Activated CD8-positive, alpha-beta T cell treated with anti-CD3 and anti-CD28 coated beads, Interleukin-2, amount 10 ng/mL, durations not matched to agents 7 days and 5 days (primary cell): ENCODE measurements at places on chromosomes 11 and 22. TPM values are rescaled to one million over a fixed set of nuclear protein-coding genes. Genes with fewer than 3 reads are reported as not detected.

DNA sequence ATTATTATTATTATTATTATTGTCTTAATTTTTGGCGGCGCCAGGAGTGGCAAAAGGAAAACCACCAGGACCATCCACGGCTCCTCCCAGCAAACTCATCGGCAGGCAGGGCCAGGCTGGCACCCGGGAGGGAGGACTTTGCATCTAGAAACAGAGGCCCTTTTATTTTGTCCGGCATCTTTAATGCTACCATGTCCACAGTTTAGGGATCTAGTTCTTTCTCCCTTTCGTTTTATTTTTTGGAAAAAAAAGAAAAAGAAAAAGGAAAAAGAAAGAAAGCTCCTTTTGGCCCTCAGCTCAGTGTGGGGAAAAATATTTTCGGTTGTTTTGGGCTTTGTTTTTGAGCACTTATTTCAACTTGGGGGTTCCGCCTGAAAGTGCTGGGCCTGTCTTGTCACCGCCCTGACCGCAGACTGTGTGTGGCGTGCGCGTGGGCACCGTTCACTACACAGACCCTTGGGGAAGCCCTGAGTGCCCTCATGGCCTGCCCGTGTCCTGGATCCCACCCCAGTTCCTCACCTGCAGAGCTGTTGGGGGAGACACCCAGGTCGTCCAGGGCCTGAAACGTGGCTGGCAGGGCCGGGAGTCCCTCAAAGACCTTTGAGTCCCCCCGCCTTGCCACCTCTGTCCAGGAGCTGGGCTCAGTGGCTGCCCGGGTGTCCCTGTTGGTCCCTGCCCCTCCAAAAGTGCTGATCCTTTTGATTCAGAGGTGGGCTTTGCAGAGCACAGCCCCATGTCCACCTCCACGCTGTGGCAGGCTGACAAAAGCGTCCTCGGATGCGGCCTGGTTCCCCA lies 69.1 kb upstream of the PPARA start:
- DNase-seq: no peak
- no peaks in the 10 kb centered on the region for H3K4me1 ChIP-seq
- H3K4me3 ChIP-seq: no peak overlapping the region
- H3K27me3 ChIP-seq: no peaks in the 10 kb centered on the region
- no peak overlapping the region for H3K27ac ChIP-seq

- peaks cover 12% of the 10 kb centered on the region for H3K4me1 ChIP-seq
- DNase-seq: no peak
- no peak overlapping the region for H3K27ac ChIP-seq
- H3K36me3 ChIP-seq: no peaks in the 10 kb centered on the region
- H3K4me3 ChIP-seq: no peak overlapping the region
- peaks cover 11% of the 10 kb centered on the region for H3K27me3 ChIP-seq
Observed at GRCh38 chr11:18722293-18722637, 3.7 kb downstream of the IGSF22 start.

Gene ENTHD1
- not detected for total RNA-seq

- no peak overlapping the region for H3K4me3 ChIP-seq
- peaks cover 4% of the 10 kb centered on the region for H3K27me3 ChIP-seq
- no peak for DNase-seq
- no peaks in the 10 kb centered on the region for H3K36me3 ChIP-seq
- H3K27ac ChIP-seq: no peak overlapping the region
Observed at GRCh38 chr11:78902771-78903507, 328.3 kb upstream of the NARS2 start.

GRCh38 chr22:49460091-49460490 lies 367.6 kb downstream of the BRD1 start:
- H3K36me3 ChIP-seq: no peaks in the 10 kb centered on the region
- no peaks in the 10 kb centered on the region for H3K4me1 ChIP-seq
- H3K4me3 ChIP-seq: no peak overlapping the region

GRCh38 chr11:108160970-108161566 lies 39.7 kb downstream of the ACAT1 start:
- peaks cover 46% of the 10 kb centered on the region for H3K36me3 ChIP-seq
- peak overlapping the region; percentile 70 for H3K27ac ChIP-seq
- no peaks in the 10 kb centered on the region for H3K27me3 ChIP-seq
- H3K4me3 ChIP-seq: no peak overlapping the region
- no peak for DNase-seq
- H3K4me1 ChIP-seq: peaks cover 9% of the 10 kb centered on the region

Gene CCDC73
- total RNA-seq: not detected

Gene TSGA10IP
- total RNA-seq: not detected

DNA sequence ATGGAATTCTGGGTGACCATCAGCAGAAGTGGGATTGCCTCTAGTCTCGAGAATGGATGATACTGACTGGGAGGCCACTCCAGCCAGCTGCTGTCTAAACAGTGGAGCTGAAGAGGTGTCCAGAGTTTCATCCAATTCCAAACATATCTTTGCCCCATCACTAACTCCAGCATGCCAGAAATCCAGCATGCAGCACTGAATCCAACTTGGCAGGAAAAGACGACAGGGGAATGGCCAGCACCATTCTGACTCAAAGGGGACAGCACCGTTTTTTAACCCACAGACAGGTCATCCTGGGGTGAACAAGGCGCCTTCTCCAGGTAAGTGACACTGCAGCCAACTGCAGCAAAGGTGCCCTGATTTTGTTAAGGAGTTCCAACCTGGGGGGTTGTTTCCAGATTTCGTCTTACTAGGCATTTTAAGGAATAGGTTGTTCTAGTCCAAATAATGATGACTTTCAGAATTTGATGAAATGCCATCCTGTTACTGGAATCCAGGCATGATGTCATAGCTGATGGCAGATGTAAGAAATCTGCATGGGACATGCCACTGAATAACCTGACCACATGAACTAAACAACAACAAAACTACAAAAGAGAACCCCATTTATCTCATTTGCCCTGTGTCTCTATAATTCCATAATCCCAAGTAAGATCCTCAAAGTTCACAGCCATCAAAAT lies 32.3 kb downstream of the FEZ1 start:
- H3K36me3 ChIP-seq: no peaks in the 10 kb centered on the region
- H3K4me3 ChIP-seq: no peak overlapping the region
- no peak overlapping the region for H3K27ac ChIP-seq
- peaks cover 6% of the 10 kb centered on the region for H3K27me3 ChIP-seq
- H3K4me1 ChIP-seq: no peaks in the 10 kb centered on the region
- DNase-seq: no peak

DNA sequence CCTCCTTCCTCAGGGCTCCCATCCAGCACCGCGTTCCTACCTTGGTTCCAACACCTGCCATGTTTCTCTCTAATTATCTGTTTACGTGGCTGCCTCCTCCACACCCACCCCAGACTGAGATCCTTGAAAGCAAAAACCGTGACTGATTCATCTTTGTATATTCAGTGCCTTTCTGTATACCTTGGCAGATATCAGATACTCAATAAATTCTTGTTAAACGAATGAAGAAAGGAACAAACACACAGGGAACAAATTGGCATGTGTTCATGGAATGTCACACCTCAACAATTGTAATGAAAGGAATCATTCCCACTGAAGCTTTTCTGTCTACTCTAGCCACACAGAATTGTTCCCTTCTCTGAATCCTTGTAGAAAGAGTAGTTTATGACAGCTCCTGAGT lies 20.4 kb upstream of the LRRC55 start:
- no peaks in the 10 kb centered on the region for H3K4me1 ChIP-seq
- no peak overlapping the region for H3K27ac ChIP-seq
- H3K36me3 ChIP-seq: no peaks in the 10 kb centered on the region

DNA sequence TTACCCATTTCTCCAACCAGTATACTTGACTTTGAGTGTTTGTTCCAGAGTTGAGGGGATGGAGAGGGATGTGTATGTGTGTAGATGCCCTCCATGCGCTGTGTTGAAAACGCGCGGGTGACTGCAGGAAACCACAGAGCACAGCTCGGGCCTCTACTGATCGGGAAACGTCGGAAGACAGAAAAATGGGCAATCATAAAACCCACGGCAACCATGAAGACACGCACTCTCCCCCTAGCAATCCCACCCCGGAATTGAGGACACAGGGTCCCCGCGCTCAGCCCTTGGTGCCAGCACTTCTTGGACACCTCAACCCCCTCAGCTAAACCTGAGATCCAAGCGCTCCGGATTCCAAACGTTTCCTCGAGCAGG lies 251 bp upstream of the UQCC3 start:
- H3K27me3 ChIP-seq: no peaks in the 10 kb centered on the region
- peak overlapping the region; percentile 99 for H3K27ac ChIP-seq
- H3K4me1 ChIP-seq: peaks cover 66% of the 10 kb centered on the region
- peak overlapping the region; percentile 99 for H3K4me3 ChIP-seq
- H3K36me3 ChIP-seq: peaks cover 61% of the 10 kb centered on the region

DNA sequence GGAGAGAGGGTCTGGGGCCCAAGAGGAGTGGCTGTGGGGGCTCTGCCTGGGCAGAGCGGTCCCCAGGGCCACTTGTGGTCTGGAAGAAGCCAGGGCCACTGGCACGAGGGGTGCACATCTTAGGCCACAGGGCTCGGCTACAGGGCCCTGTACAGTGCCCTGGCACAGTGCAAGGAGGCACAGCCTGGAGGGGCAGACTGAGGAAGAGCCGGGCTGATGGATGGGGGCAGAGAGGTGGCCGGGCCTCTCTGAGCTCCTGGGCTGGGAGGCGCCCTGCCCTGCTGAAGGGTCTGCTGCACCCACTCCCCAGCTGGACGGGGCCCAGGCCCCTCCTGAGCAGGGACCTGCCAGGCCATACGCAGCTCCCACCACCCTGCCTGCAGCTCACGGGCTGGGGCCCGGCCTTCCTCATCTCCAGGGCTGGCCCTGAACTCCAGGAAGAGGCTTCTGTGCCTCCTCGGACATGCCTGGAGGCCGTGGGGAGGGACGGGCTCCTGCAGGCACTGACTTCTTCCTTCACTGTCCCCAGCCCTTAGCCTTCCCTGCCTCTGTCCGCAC lies 123.5 kb downstream of the CACNA1I start:
- H3K27ac ChIP-seq: no peak overlapping the region
- H3K36me3 ChIP-seq: no peaks in the 10 kb centered on the region
- H3K27me3 ChIP-seq: peaks cover 32% of the 10 kb centered on the region
- peaks cover 2% of the 10 kb centered on the region for H3K4me1 ChIP-seq

DNA sequence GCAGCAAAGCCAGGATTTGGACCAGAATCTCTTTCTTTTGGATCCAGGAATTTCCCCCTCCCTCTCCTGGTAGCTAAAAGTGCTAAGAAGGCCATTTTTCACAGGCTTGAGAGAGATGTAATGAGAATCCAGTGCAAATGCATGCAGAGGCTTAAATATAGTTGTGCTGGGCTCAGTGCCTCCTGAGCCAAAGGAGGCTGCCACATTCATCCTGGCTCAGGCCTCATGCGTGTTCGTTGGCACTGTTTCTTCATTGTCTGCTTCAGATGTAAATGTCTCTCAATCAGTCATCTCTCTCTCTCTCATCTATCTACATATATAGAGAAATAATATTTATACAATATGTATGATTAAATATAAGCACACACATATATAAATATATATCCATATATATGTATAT lies 83.6 kb downstream of the INSC start:
- H3K36me3 ChIP-seq: no peaks in the 10 kb centered on the region
- DNase-seq: no peak
- H3K27ac ChIP-seq: no peak overlapping the region
- no peaks in the 10 kb centered on the region for H3K4me1 ChIP-seq

GRCh38 chr22:37431801-37432707 lies 4.8 kb upstream of the ELFN2 start:
- DNase-seq: no peak
- H3K4me1 ChIP-seq: peaks cover 14% of the 10 kb centered on the region
- H3K4me3 ChIP-seq: no peak overlapping the region
- H3K27ac ChIP-seq: peak overlapping the region; percentile 25

- DNase-seq: no peak
- H3K36me3 ChIP-seq: no peaks in the 10 kb centered on the region
- no peak overlapping the region for H3K27ac ChIP-seq
- no peaks in the 10 kb centered on the region for H3K4me1 ChIP-seq
Observed at GRCh38 chr22:37733625-37734401, 37.0 kb downstream of the TRIOBP start.

GRCh38 chr11:57761301-57762234 lies at the start of gene CTNND1:
Gene CTNND1, plus strand, starts transcription at chr11:57761802. Its CDS starts 29,677 bp downstream, at chr11:57791479.
- H3K27ac ChIP-seq: no peak within 1 kb of the TSS
- peaks cover 25% of the 10 kb centered on the region for H3K4me1 ChIP-seq
- no peaks in the 10 kb centered on the region for H3K27me3 ChIP-seq

Gene RAB36
- 0.79 TPM for total RNA-seq

DNA sequence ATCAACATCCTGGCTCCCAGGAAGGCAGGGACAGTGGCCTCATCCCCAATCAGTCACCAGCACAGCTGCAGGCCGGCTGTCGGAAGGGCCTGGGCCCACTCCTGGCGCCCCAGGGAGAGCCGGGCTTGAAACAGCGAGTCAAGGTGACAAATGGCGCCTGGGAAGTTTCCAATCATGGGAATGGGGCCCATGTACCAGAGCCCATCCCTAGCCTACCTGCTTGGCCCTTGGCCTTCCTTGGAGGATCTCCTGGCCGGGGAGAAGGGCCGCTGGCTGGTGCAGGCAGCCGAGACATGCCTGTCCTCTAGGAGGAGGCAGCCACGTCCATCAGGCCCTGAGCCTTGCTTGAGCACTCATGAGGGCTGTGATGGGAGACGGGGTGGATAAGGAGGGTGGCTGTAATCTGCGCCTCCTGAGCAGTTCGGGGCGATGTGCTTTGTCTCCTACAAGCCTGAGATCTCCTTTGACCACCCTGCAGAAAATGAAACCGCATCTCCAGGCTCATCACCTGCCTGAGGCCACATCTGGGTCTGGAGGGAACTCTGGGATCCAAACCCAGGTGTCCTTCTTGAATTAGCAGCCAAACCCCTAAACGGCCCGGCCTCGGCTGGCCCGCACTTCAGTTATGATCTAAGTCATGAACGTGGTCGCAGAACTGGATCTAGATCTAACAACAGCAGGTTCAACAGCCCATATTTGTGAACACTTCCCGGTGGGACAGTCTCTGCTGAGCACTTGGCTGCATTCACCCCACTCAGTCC lies 862.0 kb downstream of the TBC1D22A start:
- no peaks in the 10 kb centered on the region for H3K36me3 ChIP-seq
- H3K27ac ChIP-seq: no peak overlapping the region
- no peaks in the 10 kb centered on the region for H3K27me3 ChIP-seq
- H3K4me3 ChIP-seq: no peak overlapping the region

DNA sequence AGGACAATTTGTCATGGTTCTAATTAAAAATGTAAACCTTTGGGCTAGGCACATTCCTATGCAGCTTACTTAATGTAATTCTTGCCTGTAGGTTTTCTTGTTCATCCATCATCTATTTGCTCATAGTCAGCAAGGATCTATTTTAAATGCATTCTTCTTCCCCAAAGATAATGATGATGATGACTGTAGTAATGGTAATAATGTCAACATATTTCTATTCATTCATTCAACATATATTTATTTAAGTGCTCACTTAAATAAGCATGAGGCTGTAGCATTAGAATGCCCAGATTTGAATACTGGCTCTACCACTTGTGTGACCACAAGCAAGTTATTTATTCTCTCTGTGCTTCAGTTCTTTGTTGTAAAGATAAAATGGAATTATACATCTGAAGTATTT lies 169.6 kb upstream of the SYN3 start:
- H3K36me3 ChIP-seq: peaks cover 3% of the 10 kb centered on the region
- no peak overlapping the region for H3K4me3 ChIP-seq
- no peaks in the 10 kb centered on the region for H3K4me1 ChIP-seq
- DNase-seq: no peak
- no peak overlapping the region for H3K27ac ChIP-seq

Gene RIMBP3C
- total RNA-seq: 0.34 TPM

- no peaks in the 10 kb centered on the region for H3K4me1 ChIP-seq
- no peak overlapping the region for H3K4me3 ChIP-seq
- no peaks in the 10 kb centered on the region for H3K36me3 ChIP-seq
- H3K27me3 ChIP-seq: no peaks in the 10 kb centered on the region
- no peak for DNase-seq
- no peak overlapping the region for H3K27ac ChIP-seq
Observed at GRCh38 chr11:83895516-83895915, 609.3 kb upstream of the CCDC90B start.

Gene GPHA2
- total RNA-seq: not detected

- peaks cover 2% of the 10 kb centered on the region for H3K27me3 ChIP-seq
- H3K27ac ChIP-seq: no peak overlapping the region
- no peak for DNase-seq
Observed at GRCh38 chr11:123678246-123678645, 23.8 kb upstream of the SCN3B start.
